ENCODE measurements at places on chromosomes 12 and 14.

DNA sequence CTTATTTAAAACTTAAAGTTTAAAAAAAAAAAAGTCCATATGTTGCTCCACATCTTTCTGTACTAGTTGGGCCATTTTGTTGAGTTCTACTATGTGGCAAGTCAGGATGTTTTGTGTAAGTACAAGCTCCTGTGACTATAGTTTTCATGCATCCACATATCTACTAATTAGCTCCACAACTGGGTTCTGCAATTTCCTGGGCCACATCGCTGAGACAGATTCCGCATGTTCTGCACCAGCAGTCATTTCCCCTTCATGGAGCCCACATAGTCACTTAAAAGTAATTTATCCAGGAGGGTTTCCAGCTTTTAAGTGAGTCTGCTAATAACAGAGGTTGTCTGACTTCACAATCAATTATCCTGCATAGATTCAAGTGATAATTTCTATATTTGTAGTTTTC lies 461.4 kb downstream of the ZFP36L1 start:
- no peak for DNase-seq

DNA sequence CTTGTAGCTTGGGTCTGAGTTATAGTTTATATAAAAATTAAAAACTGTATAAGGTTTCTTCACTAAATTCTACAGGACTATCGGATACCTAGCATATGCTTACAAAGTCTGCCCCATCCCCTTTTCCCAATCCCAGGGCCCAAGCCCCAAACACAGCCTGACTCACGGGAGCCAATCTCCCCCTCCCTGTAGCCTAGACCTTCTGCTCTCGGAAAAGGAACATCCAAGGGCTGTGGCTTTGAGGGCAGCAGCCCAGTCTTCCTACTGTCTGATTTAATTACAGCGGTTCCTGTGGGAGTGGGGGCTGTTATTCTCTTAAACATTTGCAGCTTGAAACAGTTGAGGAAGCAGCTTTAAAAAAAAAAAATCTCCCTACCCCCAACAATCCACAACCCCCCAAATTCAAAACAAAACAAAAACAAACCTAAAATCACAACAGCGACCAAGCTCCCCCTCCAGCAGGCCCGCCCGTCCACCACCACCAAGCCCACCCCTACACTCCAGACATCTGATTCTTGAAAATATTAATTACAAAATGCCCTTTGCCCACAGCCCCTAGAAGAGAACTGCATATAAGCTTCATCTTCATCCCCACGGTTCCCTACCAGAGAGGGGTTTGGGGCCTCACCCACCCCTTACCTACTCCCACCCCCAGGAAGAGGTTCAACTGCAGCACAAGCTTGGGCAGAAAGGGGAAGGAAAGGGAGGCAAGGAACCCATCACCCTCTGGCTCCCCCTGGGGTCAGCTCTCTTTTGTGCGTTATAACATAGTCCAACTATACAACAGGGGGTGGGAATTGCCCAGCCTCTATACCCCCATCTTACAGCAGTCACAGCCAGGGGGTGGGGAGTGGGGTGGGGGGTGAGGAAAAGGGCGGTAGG lies 1.1 kb upstream of the PRKAG1 start:
- no peak for DNase-seq

DNA sequence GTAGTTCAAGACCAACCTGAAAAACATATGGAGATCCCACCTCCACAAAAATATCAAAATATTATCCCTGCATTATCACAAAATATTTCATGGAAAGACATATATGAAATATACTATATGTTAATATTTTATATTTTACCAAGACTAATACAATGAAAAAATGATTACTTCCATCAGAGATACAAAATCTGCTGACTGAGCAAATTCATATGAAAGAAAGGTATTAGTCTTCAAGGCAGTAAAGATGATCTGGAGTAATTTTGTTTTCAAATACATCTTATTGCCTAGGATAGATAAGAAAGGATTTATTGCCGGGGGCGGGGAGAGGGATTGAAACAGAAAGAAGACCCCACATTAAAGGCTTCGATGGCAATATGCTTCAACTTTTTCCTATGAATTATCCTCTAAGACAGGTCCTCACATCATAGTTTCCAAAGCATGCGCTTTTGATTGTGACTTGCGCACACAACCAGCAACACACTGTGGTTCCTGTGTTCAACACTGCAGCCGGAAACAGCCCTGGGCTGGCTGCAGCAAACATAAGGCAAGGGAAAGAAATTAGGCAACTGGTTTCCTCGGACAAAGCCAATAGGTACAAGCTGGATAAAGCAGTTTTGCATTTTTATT lies 83.2 kb downstream of the SPPL3 start:
- DNase-seq, result no peak

- DNase-seq, result no peak
Observed at GRCh38 chr14:87600240-87600639, 392.7 kb downstream of the GALC start.

GRCh38 chr12:71071536-71072097 lies 86.2 kb downstream of the TSPAN8 start:
- DNase-seq, result no peak

DNA sequence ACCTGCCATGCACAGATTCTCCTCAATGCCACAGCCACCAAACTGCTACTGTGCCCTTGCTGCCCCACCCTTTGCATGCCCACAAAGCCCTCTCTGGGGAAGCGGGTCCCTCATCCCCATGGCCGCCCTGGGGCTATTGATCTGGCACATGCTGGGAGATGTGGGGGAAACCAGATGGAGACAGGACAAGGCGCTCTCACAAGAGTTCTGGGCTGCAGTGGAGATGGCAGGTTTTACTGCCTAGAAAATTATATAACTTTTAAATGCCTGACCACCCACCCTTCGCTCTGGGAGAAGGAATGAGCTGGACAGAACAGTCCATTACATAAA lies 10.6 kb upstream of the PIP4K2C start:
- DNase-seq, result no peak

GRCh38 chr12:117461732-117462131 lies 100.3 kb upstream of the NOS1 start:
- DNase-seq, result no peak

- no peak for DNase-seq
Observed at GRCh38 chr12:3998968-3999792, 126.0 kb upstream of the PARP11 start.

GRCh38 chr14:61330511-61330910 lies 9.1 kb downstream of the PRKCH start:
- DNase-seq, result no peak

DNA sequence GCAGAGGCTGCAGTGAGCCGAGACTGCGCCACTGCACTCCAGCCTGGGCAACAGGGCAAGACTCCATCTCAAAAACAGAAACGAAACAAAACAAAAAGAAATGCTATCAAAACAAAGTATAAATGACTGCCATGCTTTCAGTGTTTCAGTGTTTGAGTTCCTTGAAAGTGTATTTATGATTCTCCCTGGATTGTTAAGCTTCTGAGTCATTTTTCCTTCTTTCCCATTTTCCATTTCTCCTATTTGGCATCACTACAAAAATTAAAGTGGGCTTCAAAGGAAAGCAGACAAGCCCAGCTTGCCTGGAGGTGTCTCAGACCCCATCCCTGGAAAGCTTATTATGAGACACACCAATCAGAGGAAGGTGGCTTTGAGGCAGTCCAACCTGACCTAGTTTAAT lies 35.1 kb downstream of the NIN start:
- no peak for DNase-seq

Measured in left renal pelvis (tissue), 4 donors.